ENCODE measurements at places on chromosomes 2 and 18.

- DNase-seq = peak; percentile 52
Measured at GRCh38 chr2:127386764-127387654, 766 bp downstream of the MAP3K2 start.

DNA sequence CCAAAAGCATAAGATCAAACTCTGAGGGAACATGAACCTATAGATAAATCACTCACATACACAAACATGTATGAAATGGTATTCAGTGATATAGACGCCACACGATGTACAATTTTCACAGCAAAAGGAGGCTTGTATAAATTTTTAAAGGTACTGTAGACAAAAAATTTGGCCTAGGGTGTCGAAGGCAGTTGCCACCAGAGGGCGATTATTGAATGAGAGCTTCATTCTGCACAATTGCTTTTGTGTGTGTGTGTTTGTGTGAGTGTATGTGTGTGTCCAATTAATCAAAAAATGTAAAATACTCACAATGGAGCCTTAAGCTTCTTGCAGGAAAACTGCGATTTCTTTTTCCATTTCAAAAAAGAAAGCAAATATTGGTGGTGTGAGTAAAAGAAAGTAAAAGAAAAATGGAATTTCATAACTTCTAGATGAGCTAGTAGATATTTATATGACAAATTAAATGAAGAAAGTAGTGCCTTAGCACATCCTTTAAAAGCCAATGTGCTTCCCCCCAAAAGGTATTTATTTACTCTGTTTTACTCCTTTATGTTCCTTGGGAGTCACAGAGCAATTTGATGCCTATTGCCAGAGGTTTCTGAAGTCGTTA is 800.1 kb downstream of the SATB2 start:
- no peak for DNase-seq

DNA sequence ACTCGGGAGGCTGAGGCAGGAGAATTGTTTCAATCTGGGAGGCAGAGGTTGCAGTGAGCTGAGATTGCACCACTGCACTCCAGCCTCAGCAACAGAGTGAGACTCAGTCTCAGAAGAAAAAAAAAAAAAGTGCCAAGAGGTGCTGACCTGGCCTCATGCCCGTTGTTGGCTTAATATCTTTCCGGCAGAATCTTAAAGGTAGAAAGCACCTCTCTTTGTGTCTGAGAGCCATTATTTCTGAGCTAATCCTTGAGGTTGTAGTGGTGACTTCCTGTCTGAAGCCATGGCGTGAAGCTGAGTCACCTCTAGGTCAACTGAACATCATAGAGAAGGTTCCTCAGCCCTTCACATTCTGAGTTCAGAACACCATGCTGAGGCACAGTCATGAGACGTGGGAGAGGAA is 60.4 kb downstream of the WDSUB1 start:
- DNase-seq = no peak

DNA sequence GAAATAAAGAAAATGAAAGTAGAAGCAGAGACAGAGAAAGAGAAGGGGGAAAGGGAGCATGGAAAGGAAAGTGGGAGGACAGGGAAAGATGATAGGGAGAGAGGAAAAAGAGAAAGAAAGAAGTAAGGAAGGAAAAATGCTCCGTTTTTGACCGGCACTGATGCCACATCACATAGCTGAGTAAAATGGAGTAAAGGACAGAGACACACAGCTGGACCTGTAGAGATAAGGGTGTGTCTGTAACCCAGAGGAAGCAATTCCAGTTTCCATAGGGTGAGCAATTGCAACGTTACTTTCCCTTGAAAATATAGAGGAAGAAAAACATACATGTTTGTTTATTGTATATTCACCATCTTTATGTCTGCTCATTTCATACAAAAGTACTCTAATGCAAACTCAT is 1866.9 kb upstream of the PIK3C3 start:
- DNase-seq = no peak

DNA sequence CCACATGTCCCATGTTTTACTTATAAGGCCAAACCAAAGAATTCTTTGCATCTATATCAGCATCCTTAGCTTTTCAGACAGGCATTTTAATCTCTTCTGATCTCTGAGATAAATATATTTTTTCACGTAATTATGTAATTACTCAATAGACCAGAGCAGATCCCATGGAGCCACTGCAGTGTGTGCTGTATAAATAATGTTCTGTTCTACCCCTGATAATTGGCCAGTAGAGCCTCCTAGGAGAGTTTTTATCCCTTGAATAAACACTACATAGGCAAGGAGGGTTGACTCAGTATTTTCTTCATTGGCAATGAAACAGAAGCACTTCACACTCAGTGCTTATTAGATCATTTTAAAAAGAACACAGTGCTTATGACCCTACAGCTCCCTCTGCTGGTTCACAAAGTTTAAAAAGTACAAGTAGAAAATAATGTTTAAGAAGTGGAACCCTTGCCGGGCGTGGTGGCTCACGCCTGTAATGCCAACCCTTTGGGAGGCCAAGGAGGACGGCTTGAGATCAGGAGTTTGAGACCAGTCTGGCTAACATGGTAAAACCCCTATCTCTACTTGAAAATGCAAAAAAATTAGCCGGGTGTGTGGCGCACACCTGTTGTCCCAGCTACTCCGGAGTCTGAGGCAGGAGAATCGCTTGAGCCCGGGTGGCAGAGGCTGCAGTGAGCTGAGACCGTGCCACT is 91.9 kb downstream of the PPP1R1C start:
- peak; percentile 84 for DNase-seq

DNA sequence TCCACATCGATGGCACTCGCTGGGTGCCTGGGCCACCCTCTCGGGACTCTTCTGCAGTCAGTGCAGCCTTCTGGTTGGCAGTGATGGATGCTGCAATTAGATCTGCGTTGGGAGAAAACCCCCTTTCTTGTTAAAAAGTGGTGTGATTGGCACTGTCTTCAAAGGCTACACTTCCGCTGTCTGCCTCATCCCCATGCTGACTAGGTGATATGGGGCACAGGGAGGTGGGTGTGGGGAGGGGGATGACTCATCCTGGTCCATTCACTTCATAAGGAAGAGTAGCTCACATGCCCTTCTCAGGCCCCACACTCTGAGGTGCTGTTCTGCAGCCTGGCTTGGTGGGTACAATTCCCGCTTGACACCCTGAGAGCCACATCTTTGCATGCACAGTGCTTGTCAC is 77.4 kb downstream of the THNSL2 start:
- DNase-seq = no peak

DNA sequence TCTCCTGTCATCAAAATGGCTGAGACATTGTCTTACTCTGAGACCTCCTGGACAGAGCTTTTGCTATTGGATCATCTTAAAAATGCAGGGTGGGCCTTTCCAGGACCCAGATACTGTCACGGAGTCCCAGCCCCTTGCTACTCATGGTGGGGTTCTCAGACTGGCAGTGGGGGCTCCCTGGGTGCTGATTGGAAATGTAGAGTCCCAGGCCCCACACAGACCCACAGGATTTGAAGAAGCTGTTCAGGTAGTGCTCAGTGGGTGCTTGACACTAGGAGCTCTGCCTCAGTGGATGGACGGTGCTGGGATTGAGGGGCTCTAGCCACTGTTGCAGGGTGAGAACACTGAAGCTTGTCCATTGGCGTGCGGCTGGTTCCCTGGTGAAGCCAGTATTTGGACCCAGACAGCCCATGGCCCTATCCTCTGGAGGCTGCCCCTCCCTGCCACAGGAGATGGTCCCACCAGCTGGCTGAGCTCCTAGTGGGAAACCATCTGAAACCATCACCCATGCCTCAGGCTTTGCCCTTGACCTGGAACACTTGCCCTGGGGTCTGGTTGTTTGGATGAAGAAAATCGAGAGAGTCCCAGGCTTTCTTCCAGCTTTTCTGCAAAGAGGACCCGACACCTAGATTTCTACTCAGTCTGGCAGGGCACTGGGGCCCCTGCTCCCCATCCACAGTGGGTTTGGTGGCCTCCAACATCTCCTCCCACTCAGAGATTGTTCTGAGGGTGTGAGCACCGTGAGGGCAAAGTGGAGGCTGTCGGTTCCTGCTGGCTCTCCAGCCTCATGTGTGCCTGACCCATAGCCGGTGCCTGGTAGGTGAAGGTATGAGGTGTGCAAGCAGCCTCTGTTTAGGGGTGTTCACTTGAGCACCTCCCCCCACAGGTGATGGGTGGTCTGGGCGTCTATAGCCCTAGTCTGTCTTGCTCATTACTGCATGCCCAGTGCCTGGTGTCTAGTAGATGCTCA is 30.1 kb downstream of the MROH2A start:
- no peak for DNase-seq
